ENCODE measurements at places on chromosomes 11 and 22. TPM values are rescaled to one million over a fixed set of nuclear protein-coding genes. Genes with fewer than 3 reads are reported as not detected.

Gene RIMBP3B
- total RNA-seq: not detected

DNA sequence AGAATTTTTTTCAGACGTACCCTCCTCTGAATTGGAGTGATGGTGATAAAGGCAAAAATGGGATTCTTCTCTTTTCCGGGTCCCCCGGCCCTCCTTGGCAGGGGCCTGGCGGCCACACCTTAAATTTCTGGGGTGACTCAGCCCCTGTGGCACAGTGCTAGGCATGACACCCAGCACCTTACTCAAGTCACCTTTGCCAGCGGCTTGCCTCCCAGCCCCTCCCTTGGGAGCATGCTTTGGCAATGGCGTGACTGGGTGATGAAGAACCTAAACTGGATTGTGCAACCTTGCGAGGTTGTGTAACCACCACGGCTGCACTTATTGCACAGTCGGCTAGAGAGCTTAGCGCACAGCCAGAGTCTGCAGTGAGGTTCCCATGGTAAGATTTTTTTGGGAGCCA is 16.2 kb upstream of the LDLRAD3 start:
- DNase-seq: peak; percentile 93

GRCh38 chr11:12792590-12792989 is 118.4 kb downstream of the TEAD1 start:
- DNase-seq: no peak

DNA sequence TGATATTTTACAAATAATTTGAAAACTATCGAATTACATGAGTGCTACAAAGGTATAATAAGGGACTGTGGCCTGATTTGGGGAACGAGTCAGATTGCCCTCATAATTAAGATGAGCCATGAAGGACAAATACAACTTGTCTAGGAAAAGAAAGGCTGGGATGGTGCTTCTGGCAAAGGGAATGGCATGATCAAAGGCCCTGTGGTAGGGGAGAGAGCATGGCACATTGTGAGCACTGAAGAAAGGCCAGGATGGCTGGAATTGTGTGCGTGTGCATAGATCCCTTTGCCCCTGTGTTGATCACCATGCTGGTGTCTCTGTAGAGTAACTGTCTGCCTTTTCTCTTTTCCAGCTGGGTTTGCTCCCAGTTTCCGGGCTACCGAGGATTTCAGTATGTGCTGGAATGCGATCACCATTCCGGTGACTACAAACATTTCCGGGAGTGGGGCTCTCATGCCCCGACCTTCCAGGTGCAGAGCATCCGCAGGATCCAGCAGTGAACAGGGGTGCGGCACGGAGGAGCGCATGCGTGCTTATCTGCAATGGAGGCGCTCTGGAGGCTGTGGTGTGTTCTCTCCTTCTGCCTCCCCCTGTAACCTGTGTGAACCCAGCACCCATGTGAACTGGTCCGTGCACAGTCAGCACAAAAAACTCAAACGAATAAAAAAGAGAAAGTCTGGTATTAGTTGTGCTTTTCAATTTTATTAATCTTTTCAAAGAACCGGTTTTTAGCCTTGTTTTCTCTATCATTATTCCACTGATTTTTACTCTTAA is 8.4 kb downstream of the CRYBA4 start:
- DNase-seq: no peak

DNA sequence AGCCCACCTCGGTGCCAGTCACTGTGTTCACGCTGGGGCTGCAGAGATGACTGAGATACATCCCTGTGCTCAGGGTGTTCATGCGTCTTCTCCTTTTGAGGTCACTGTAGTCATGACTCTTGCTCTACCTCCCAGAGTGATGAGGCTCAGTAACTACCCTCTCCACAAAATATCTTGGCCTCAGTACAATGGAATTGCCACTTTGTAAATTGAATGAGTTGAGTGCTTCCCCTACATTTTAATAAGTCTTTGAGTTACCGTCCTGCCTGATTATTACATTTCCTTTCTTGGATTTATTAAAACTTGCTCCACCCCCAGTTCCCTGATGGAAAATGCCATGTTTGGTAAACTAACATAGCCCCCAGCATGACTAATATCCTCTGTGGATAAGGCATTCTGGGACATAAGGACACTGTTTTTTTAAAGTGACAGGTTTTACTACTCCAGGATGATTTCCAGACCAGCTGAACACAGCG is 15.9 kb downstream of the PRSS23 start:
- no peak for DNase-seq
